ENCODE measurements at places on chromosomes 1 and 21. TPM values are rescaled to one million over a fixed set of nuclear protein-coding genes. Genes with fewer than 3 reads are reported as not detected.

The CFHR2 gene
- not detected for total RNA-seq

The HYI gene
- total RNA-seq, result 42.5 TPM

The AZIN2 gene
- total RNA-seq, result 2.5 TPM

The OR2T11 gene
- not detected for total RNA-seq

The PLA2G4A gene
- 1.1 TPM for total RNA-seq

The IFNLR1 gene
- total RNA-seq, result 4.8 TPM

The ADGRL2 gene
- 94.0 TPM for total RNA-seq

The FAM151A gene
- not detected for total RNA-seq

The PRKAA2 gene
- total RNA-seq, result 3.2 TPM

The RASAL2 gene
- 33.3 TPM for total RNA-seq

The CFHR3 gene
- 3.0 TPM for total RNA-seq

The KRTAP11-1 gene
- not detected for total RNA-seq

The SLC9C2 gene
- not detected for total RNA-seq

The NPL gene
- total RNA-seq, result 8.1 TPM

The NGF gene
- total RNA-seq, result 0.14 TPM

The FMO4 gene
- 2.6 TPM for total RNA-seq

The SUSD4 gene
- 0.07 TPM for total RNA-seq

The TCHHL1 gene
- total RNA-seq, result not detected

The LRRC53 gene
- not detected for total RNA-seq

The TP73 gene
- total RNA-seq, result 1.6 TPM

The A3GALT2 gene
- not detected for total RNA-seq
